ENCODE measurements at places on chromosomes 7 and 10. TPM values are rescaled to one million over a fixed set of nuclear protein-coding genes. Genes with fewer than 3 reads are reported as not detected.

DNA sequence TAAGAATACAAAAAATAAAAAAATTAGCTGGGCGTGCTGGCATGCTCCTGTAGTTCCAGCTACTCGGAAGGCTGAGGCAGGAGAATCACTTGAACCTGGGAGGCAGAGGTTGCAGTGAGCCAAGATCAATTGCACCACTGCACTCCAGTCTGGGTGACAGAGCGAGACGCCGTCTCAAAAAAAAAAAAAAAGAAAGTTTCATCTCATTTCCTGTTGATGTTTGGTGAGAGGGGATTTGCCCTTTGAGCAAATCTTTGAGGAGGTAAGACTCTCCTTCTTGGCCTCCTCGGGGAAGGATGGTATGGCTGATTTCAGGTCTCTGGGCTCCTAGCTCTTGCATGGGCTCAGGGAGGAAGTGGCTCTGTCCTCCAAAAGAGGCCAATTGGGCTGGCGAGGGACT lies 3.6 kb upstream of the GRID2IP start:
- no peak for DNase-seq

- DNase-seq, result peak; percentile 29
Measured at GRCh38 chr10:20855398-20856038, 41.6 kb downstream of the NEBL start.

GRCh38 chr10:104032144-104032775 lies 53.4 kb downstream of the COL17A1 start:
- no peak for DNase-seq

DNA sequence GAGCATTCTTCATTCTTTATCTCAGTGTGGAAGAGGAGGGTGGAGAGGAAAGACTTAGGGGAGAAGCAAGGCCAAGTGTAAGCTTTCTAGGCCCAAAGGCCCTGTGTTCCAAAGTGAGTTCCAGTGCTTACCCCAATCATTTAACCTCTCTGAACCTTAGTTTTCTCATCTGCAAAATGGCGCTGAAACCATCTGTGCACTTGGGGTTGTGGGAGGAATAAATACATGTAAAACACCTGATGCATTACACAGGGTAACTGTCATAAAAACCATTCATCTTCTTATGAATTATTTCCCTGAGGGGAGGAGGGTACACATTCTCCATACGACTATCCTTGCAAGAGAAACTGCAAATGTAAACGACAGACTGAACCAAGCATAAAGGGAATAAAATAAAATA lies 19.0 kb downstream of the PIK3AP1 start:
- DNase-seq, result no peak

- DNase-seq, result no peak
Measured at GRCh38 chr10:71727105-71727737, 7.6 kb upstream of the C10orf105 start.

DNA sequence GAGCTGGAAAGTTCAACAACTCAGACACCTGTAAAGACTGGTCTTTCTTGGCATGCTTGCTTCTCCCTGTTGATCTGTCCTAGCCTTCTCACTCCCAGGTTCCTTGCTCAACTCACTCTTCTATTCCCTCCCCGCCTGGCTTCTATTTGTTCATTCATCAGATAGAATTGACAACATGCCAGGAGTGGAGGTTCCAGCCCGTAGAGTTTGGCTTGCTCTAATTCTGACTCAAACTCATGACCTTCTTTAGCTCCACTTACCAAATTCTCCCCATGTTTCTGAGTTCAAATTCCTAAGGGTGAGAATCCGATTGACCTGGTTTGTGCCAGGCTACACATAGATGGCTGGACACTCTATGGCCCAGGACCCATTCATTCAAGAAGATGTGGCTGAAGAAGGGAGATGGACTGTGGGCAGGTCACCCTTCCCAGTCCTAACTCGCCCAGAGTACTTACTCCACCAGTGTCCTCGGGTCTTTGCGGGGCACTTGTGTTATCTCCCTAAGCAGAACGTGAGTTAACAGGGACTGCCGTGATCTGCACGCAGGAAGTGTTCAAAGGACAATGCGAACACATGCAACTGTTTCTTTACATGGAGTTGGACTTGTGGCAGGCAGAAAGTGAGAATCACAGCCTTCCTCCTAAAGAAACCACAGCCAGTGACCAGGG lies 4.0 kb upstream of the TMEM236 start:
- no peak for DNase-seq

DNA sequence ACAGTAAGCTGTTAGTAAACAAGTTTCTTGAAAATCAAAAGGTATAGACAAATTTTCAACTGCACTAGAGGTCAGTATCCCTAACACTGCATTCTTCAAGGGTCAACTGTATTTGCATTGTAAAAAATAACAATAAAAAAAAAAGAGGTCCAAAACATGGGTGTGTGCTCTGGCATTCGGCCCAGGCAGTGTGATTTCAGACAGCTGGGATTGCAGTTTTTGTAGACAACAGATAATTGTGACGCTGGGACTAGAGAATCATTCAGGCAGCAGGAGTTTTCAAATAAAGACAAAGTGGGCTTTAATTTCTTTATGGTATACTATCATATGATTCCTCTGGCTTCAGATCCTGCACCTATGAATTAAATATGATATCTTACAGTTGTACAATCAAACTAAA lies 543.2 kb upstream of the SEMA3D start:
- DNase-seq, result no peak

DNA sequence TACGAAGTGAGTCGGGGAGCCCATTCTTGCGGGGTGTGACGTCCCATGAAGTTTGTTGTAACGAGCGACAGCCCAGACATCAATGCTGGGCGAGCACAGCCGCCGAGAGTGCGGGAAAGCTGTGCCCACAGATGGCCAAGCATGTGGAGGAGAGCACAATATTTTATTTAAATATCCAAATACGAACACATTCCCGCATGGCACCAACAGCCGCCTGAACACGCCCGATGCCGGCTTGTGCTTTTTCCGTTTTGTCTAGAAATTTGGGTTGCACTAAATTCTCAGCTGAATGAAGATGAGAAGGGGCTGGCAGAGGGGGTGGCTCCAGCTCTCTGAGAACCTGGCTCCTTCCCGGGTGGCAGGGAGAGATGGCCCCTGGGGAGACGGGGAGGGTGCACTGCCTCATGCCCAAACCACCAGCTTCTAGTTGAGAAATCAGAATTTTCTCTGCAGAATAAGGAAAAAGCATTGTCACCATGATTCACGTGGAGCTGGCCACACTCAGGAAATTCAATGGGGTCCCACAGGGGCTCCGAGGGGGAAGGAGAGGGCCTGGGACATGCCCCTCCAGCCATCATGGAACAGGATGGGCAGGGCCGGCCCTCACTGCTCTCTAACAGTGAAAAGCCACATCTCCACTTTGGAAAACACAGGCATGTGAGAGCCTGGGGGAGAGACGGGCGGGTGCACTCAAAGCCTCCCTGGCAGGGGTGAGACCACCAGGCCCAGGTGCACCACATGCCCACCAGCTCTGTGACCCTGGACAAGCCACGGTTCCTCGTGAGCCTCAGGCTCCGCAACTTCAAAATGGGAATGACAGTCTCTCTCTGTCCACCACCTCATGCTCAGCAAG lies 48.3 kb downstream of the EBF3 start:
- no peak for DNase-seq

DNA sequence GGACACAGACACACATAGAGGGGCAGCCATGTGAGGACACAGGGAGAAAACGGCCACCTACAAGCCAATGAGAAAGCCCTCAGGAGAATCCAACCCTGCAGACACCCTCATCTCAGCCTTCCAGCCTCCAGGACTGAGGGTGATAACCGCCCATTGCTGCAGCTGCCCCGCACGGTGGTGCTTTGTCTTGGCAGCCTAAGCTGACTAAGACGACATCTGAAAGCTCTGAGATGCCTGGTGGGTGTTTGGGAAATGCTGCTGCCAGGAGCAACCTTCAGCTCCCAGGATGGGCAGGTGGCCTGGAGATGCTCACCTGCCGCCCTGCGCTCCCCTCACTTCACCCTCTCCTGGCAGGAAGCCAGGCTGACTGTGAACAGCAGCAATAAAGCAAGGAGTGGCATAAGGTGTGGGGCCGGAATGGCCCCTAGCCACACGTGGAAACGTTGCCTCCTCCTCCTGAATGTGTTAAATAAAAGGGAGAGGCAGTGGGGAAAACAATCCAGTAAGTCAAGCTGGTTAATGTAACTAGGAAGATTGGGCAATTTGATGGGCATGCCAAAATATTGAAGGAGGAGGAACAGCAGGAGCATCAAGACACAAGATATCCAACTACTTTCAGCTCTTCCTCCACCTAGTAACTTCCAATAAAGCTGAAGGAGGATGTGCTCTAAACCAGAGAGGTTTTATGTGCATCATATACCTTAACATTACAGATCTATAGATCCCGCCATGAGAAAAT lies 121.5 kb downstream of the TNS3 start:
- peak; percentile 35 for DNase-seq

DNA sequence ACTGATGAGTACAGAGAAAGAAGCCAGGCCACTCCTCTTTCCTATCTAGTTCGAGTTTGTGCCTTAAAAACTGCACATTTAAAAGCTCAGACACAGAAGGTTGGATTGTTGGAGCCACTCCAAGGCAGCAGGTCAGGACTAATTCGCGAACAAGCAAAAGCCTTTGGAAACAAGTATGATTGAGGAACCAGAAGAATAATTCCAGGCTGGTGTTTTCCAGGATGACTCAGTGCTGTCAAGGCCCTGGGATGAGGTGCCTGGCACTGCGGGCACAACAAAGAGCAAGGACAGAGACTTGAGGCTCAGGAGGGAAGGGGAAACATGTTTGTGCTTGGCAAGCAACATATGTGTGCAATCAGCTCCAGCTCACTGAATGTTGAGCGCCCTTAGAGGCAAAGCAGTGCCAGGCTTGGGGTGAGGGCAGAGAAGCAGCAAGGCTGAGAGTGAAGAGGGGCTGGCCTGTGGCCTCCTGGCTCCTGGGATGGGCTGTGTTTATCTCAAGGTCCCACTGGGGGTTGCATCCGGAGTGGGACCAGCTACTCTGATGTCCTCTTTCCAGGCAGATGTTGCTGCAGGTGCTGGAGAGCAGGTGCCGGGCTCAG lies 44.1 kb downstream of the VSTM4 start:
- DNase-seq, result no peak

- no peak for DNase-seq
Measured at GRCh38 chr10:65550761-65551160, 1375.1 kb upstream of the LRRTM3 start.

DNA sequence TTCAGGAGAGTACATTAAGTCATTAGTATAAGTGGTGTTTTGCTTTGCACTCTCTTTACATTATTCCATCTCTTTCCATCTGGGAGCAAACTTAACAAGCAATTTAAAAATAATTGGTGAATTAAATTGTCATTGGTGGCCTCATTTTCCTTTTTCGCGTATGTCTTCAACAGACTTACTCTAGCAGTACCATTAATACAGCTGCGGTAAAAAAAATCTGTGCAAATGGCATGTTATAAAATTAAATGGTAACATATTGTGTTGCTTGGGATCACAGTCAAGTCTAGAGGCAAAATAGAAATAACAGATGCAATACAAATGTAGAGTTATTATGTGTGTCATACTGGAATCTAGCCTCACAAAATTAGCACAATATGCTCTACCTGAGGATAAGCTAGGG lies 322.4 kb downstream of the PCDH15 start:
- DNase-seq, result no peak

DNA sequence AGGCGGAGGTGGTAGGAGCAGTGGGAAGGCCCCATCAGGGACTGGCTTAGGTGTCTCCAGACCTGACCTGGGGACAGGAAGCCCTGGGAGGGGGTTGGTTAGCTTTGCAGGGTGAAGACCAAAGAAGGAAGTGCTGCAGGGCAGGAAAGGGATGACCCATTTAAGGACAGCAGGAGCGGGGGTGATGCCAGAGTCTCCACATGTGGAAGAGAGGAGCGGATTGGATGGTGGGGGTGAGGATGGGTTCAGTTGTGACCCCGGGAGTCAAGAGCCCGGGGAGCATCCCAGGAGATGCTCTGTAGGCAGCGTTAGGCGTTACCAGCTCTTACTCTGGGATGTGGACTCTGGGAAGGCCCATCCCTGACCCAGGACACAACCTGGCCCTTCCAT lies 3.1 kb upstream of the LDB3 start:
- DNase-seq, result no peak

GRCh38 chr7:103784646-103785286 lies 204.7 kb downstream of the RELN start:
- DNase-seq, result no peak

RALA gene
- total RNA-seq, result 18.3 TPM

MSANTD7 gene
- 20.3 TPM for total RNA-seq

RPEL1 gene
- not detected for total RNA-seq

LIPK gene
- total RNA-seq, result 0.17 TPM
